ENCODE measurements at places on chromosomes 5 and 9. TPM values are rescaled to one million over a fixed set of nuclear protein-coding genes. Genes with fewer than 3 reads are reported as not detected.

GRCh38 chr5:52015760-52016159 lies 632.5 kb downstream of the ISL1 start:
- no peaks in the 10 kb centered on the region for H3K36me3 ChIP-seq
- no peak overlapping the region for H3K4me3 ChIP-seq
- no peak overlapping the region for H3K27ac ChIP-seq
- DNase-seq: peak; percentile 5
- no peaks in the 10 kb centered on the region for H3K4me1 ChIP-seq

- H3K4me3 ChIP-seq: no peak overlapping the region
- no peaks in the 10 kb centered on the region for H3K36me3 ChIP-seq
- DNase-seq: no peak
- H3K4me1 ChIP-seq: no peaks in the 10 kb centered on the region
Measured at GRCh38 chr9:98491828-98492227, 216.9 kb downstream of the GABBR2 start.

GRCh38 chr5:116437351-116437705 lies 137.3 kb downstream of the SEMA6A start:
- H3K4me3 ChIP-seq: no peak overlapping the region
- H3K27ac ChIP-seq: no peak overlapping the region
- no peaks in the 10 kb centered on the region for H3K27me3 ChIP-seq

DNA sequence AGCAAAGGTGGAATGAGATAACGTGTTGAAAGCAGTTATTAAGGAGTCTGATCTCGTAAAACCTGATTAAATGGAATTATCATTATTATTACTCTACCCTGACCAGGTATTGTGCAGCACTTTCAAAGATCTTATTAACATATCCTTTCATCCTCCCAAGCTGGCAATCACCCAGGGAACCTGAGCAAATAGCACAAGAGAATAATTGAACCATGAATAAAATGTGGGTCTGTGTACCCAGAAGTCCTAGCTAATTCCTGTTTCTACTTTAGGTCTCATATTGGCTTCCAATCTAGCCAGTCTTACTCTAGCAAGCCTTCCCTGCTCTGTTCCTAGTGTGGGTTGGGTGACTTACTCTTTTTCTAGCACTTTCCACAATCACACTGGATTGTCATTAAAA lies 162.2 kb upstream of the STK32A start:
- H3K36me3 ChIP-seq: no peaks in the 10 kb centered on the region
- no peaks in the 10 kb centered on the region for H3K27me3 ChIP-seq
- DNase-seq: no peak
- H3K4me1 ChIP-seq: no peaks in the 10 kb centered on the region

GRCh38 chr9:19925674-19926503 lies 137.1 kb upstream of the SLC24A2 start:
- no peaks in the 10 kb centered on the region for H3K36me3 ChIP-seq
- peak; percentile 74 for DNase-seq
- H3K27ac ChIP-seq: no peak overlapping the region
- H3K4me1 ChIP-seq: peaks cover 4% of the 10 kb centered on the region

DNA sequence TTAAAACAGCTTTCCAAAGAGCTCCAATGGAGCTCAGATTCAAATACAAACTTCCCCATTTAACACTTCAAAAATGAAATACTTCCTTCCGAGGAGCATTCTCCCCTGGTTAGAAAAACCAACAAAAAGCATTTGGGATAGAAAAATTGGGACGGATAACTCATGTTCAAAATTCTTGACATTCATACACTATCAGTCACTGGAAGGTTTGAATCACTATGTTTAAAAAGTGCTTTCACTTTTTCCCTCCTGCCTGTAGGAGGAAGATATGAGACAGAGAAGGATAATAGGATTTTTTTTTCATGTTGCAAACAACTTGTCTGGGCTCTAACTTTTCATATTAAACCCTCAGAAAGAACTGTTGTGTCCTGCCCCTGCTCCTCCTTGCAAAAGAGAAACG lies 412.0 kb downstream of the ACTL7B start:
- no peak overlapping the region for H3K4me3 ChIP-seq
- H3K4me1 ChIP-seq: peaks cover 18% of the 10 kb centered on the region
- DNase-seq: no peak
- no peaks in the 10 kb centered on the region for H3K27me3 ChIP-seq
- H3K27ac ChIP-seq: no peak overlapping the region
- no peaks in the 10 kb centered on the region for H3K36me3 ChIP-seq

DNA sequence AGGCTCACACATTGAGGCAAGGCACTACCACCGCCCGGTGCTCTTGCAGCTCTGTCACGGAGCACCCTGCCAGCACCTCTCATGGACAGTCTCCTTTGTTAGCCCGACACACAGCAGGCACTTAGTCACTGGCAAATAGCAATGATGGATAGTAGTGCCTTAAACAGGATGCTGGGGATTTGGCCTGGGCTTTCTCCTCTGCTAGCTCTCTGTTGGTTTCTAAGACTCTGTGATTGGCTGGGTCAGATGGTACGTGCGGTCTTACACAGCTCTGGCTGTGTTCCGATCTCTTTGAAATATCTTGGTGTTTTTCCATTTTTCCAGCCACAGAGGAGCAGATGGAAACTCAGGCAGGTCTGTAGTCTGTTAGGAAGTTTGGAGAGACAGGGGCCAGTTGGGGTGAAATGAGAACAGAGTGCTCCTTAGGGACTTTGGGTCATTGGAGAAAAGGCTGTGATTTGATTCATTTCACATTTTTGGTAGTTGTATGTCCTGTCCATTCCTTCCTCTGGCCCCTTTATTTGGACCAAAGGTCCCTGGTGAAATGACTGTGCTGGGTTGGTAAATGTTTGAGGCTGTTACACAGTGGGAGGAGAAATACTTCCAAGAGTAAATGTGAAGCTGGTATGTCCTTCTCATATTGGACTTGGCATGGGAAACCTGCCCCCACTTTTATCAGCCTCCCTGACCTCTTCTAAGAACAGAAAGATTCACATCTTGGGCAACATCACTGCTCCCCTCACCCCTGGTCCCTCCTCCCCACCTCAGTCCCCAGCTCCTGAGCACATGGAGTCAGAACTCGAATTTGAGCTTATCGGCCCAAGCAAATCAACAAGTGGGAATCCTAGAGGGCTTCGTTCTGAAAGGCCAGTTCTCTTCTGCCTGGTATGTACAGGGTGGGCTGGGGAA lies 3.4 kb downstream of the SMIM3 start:
- no peaks in the 10 kb centered on the region for H3K27me3 ChIP-seq
- no peak overlapping the region for H3K4me3 ChIP-seq
- DNase-seq: no peak
- peaks cover 28% of the 10 kb centered on the region for H3K4me1 ChIP-seq
- peak overlapping the region; percentile 75 for H3K27ac ChIP-seq

DNA sequence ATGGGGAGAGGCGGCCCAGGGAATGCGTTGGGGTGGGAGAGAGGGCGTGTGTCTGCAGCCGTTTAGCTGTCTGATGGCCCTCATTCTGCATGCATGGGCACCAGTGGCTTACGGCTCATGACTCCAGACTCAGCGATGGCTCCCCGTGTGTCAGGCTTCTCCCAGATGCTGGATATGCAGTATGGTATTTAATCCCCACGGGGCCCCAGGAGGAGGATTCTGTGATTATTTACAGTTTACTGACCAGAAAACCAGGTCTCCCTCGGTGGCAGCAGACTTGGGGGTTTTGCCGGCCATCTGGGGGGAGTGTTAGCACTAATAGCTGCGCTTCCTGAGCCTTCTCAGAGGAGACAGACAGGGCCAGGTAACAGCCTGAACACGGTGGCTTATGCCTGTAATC lies 4.3 kb downstream of the PRDM12 start:
- H3K27ac ChIP-seq: no peak overlapping the region
- H3K36me3 ChIP-seq: no peaks in the 10 kb centered on the region
- DNase-seq: no peak
- H3K4me1 ChIP-seq: peaks cover 4% of the 10 kb centered on the region

DNA sequence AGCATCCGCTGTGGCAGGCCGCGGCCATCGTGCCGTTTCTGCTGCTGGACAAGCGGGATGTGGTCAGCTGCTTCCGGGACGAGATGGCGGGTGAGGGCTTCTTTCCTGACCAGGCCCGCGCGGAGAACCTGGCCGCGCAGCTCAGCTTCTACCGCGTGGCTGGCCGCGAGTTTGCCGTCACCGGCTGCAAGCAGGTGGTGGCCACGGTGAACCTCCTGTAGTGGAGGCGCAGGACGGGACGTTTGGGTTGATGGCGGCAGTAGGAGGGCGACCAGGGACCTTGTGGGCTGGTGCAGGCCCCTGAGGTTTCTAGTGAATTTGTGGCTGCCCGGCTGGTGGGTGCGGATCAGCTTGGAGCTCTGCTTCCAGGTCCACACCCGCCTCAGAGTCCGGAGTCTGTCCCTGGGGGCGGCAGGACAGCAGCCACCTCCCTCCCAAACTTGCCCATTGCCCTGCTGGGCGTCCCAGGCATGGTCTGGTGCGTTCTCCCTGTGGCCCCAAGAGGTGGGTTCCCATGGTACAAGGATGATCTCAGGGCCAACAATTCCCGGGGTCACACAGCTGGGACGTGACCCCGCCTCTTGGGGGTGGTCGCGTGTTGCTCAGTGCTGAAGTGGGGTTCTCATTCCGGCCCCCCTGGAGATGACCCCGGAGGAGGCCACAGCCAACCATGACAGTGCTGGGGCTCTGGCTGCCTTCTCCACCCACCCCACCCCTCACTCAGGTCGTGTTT lies 2.4 kb downstream of the TOR4A start:
- H3K4me3 ChIP-seq: no peak overlapping the region
- no peak for DNase-seq
- no peaks in the 10 kb centered on the region for H3K27me3 ChIP-seq
- peaks cover 7% of the 10 kb centered on the region for H3K4me1 ChIP-seq
- H3K36me3 ChIP-seq: no peaks in the 10 kb centered on the region
- no peak overlapping the region for H3K27ac ChIP-seq

DNA sequence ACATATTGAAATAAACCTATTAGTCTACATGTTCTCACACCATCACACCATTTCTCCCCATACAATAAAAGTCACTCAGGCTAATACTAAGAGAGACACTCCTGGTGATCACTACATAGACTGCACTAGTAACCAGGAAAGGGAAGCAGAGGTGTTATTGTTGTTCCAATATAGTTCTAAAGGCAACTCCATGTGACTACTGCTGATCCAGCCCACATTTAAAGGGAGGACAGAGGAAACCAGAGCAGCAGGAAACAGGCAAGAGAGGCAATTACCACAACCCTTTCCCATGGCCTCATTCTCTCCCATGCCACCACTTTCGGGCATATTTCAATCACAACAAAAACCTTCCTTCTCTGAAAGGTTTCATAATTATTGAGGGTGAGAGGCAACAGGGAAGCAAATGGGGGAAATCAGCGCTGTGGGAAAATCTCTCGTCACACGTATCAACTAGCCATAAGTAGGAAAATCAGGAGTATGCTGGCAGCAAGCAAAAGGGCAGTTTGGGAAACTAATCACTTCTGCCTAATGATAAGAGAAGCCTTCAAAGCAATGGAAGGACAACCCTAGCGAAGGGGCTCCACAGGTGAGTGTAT lies 1.8 kb downstream of the UBAP2 start:
- DNase-seq: no peak
- H3K4me1 ChIP-seq: peaks cover 19% of the 10 kb centered on the region
- H3K27ac ChIP-seq: peak overlapping the region; percentile 41
- H3K36me3 ChIP-seq: no peaks in the 10 kb centered on the region

DNA sequence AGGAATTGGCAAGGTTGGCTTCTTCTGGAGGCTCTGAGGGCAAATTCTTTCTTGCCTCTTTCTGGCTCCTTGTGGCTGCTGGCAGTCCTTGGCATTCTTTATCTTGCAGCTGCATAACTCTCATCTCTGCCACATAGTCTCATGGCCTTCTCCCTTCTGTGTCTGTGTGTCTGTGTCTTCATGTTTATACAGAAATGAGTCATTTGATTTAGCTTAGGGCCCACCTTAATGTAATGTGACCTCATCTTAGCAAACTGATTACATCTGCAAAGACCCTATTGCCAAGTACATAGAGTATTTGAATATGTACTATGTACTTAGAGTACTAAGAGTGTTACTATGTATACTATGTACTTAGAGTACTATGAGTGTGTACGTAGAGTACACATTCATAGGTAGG lies 122.5 kb downstream of the RFK start:
- no peak overlapping the region for H3K27ac ChIP-seq
- DNase-seq: no peak
- no peaks in the 10 kb centered on the region for H3K4me1 ChIP-seq
- no peaks in the 10 kb centered on the region for H3K36me3 ChIP-seq
- no peak overlapping the region for H3K4me3 ChIP-seq

GRCh38 chr9:105073147-105073546 lies 145.2 kb upstream of the ABCA1 start:
- no peak for DNase-seq
- H3K27ac ChIP-seq: no peak overlapping the region
- H3K27me3 ChIP-seq: no peaks in the 10 kb centered on the region
- no peaks in the 10 kb centered on the region for H3K36me3 ChIP-seq

DNA sequence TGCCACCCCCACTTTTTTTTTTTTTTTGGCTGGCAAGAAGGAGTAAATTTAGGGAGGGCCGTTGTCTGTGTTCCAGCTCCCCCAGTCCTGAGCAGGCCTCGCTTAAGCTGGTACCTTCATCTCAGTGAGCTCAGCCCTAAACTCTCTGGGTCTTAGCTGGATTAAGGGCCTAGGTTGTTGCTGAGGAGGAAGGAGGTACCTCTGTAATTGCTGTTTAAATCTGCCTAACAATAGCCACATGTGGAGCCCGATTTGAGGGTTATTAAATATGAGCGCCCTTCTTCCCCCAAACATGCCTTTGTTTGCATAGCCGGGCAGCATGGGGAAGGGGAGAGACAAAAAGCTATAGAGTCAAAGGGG lies 179.0 kb upstream of the PITX1 start:
- H3K4me1 ChIP-seq: no peaks in the 10 kb centered on the region
- DNase-seq: no peak
- no peak overlapping the region for H3K27ac ChIP-seq
- H3K27me3 ChIP-seq: no peaks in the 10 kb centered on the region

DNA sequence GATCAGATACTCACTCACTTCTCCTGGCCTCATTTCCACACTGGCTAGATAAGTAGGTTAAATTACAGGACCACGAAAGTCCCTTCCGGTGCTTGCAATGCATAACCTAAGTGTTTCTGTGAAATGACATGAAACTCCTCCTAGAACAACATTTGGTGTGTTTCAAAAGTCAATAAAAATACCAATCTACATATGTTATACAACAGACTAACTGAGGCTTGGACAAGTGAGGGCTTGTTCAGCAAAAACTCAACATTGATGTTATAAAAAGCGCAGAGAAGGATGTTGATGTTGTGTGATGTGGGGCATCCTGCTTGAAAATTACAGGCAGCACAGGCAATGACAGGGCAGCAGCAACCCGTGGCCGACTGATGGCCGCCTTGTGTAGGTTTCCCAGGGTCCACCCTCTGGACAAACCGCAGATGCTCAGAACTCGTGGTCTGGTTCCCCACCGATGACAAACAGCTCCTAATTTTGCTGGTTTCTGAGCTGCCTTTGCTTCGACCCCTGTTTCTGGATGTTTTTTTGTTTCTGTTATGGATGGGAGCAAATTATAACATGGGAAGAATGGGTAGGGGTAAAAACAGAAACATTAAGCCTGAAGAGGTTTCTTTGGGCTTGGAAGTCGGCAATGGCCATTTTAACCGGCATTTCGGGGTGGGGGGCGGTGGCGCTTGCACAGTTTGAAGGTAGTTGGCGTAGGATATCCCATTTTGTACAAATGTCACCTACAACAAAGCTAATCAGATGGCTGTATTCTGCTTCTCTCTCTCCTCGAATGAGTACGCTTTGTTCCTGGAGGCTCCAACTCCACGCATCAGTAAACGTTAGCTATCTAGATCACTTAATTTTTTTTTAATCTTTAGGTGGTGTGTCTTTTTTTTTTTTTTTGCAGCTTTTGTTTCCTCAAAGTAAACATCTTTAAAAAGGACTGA lies 116.1 kb downstream of the PDZD2 start:
- H3K27ac ChIP-seq: no peak overlapping the region
- no peaks in the 10 kb centered on the region for H3K27me3 ChIP-seq
- no peaks in the 10 kb centered on the region for H3K36me3 ChIP-seq
- H3K4me1 ChIP-seq: no peaks in the 10 kb centered on the region
- H3K4me3 ChIP-seq: no peak overlapping the region

The LCN12 gene
- total RNA-seq: 3.2 TPM

The ABL1 gene
- 31.9 TPM for total RNA-seq

The DOCK2 gene
- total RNA-seq: 4.8 TPM

All from pancreas (tissue), 10 donors.